ENCODE measurements at places on chromosomes 4 and X. TPM values are rescaled to one million over a fixed set of nuclear protein-coding genes. Genes with fewer than 3 reads are reported as not detected.

The VGLL1 gene
- total RNA-seq = not detected

The STATH gene
- not detected for total RNA-seq

The RCHY1 gene
- 22.4 TPM for total RNA-seq

The DMRTC1 gene
- not detected for total RNA-seq

The DMRTC1B gene
- not detected for total RNA-seq

The S100P gene
- total RNA-seq = 2.1 TPM

The FMR1NB gene
- total RNA-seq = not detected

The EMD gene
- total RNA-seq = 91.7 TPM

The MMRN1 gene
- not detected for total RNA-seq

The NSG1 gene
- 0.09 TPM for total RNA-seq

The EDNRA gene
- total RNA-seq = not detected

The ENPP6 gene
- 1.2 TPM for total RNA-seq

The PDGFC gene
- not detected for total RNA-seq

The TMEM31 gene
- total RNA-seq = not detected

The ABCG2 gene
- total RNA-seq = 0.56 TPM
